ENCODE measurements at places on chromosomes 1 and 21. TPM values are rescaled to one million over a fixed set of nuclear protein-coding genes. Genes with fewer than 3 reads are reported as not detected.

Gene ESPN
- total RNA-seq = 173 TPM

Gene RAP1GAP
- total RNA-seq = 14.1 TPM

Gene ACTL8
- not detected for total RNA-seq

GRCh38 chr1:1430114-1430982 is 5.1 kb upstream of the VWA1 start:
- DNase-seq = no peak

DNA sequence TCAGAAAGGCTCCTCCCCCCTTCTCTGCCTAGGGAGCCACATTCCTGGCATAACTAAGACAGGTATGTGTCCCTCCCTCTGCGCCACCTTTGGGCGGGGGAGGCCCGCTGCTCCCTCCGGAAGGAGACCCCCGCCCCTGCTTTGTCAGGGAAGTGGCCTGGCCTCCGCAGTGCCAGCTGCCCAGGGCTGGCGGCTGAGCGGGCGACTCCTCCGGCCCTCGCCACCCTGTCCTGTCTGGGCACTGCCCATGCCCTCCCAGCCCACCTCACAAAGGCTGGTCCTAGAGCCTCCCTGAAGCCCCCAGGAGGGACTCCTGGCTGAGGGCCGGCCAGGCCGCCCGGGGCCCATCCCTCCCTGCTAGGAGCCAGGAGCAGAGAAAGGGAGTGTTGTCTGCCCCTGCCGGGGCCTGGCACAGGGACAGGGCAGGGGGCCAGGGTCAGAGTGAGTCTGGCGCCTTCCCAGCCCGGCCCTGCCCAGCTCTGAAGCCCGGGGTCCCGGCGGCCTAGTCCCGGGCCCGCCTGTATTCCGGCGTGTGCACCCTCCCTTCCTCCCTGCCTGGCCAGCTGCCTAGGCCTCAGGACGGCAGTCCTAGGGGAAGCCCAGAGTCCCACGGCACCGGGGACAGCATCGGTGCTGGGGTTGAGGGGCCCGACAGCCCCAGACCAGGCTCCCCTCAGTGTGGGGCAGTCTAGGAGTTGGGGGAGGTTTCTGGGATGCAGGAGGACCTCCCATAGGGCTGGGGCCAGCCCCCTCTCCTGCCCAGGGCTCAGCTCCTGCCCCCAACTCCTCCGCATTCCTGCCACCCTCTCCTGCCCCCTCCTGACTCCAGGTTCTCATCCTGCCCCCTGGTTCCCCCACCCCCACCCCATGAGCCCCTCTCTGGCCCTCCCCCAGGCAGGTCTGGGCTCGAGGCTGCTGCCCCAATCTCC is 5.1 kb downstream of the AGRN start:
- no peak for DNase-seq

DNA sequence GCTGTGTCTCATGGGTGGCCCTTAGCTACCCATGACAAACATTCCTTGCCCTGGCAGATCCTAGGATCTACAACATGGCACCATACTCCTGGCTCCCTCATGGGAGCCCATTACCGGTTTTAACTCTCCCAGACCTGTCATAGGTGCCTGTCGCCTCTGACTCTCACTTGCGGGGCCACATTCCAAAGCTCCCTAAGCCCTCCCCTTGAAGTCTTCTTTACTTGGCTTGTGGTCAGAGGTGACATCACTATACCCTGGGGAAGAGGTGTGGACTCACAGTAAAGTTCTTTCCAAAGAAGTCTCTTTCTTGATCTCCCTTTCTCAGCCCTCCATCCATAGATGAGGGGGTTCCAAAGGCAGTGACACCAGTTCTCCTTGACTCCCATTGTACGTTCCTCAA is 5.4 kb upstream of the SLAMF9 start:
- no peak for DNase-seq

DNA sequence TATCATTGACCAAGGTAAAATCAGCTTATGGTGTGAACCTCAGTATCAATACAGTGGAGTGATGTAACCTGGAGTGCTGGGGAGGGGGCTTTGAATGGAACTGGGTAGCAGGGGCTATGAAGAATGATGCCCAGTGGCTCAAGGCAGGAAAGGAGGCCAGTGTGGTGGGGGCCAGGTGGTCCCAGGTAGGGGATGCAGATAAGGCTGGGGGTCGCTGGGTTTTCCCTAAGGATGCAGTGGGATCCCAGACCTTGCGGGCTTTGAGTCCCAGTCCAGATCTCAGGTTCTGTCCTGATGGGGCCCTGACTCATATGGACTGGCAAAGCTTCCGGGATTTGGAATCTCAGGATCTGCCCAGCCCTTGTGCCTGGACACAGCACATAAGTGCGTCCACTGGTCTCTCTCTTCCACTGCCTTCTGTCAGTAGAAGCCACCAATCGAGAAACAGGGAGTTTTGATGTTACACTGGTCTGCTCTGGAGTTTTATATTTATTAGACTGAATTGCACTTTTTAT is 52.0 kb downstream of the S100B start:
- no peak for DNase-seq

DNA sequence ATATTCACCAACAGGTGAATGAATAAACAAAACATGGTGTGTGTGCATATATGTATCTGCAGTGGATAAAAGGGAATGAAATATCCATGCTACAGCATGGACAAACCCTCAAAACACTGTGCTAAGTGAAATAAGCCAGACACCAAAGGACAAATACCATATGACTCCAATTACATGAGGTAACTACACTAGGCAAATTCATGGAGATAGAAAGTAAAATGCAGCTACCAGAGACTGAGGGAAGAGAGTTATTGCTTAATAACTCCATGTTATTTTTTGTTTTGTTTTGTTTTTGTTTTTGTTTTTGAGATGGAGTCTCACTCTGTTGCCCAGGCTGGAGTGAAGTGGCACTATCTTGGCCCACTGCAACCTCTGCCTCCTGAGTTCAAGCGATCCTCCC is 2.4 kb downstream of the ITLN1 start:
- DNase-seq = no peak

- DNase-seq = no peak
These were observed 226.5 kb downstream of the SDCCAG8 start for GRCh38 chr1:243482141-243483022.

DNA sequence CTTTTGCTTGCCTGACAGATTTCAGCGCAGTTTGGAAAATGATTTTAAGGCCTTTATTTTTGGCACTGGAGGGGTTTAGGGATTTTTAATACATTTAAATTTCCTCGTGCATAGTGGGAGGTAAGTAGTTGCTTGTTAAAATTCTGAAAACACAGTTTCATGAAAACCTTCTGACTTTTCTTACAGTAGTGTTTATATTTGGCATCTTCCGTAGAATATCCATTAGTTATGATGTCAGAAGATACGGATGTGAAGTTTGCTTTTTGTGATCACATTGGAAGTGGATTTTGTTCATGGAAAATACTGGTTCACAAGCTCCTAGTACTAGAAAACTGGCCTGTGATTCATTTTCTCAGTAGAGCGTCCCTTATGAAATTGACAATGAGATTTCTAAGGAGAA is 1.3 kb downstream of the RABGAP1L start:
- DNase-seq = no peak

DNA sequence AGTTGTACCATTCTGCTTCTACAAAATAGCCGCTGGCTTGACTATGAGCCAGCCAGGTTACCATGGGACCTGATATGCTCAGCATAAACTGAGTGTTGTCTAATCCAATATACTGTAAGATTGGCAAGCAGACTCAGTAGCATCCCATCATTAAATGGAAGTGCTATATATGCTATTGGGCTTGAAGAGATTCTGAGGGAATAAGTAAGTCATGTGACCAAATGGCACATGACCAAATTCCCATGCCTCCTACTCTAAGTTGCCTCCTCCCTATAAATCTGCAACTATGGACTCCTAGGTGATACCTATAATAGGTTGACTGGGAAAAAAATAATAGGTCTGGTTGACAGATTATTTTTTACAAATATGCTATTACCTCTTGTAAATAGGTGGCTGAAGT is 698.6 kb downstream of the BRINP3 start:
- DNase-seq = no peak

- DNase-seq = no peak
These were observed 42.5 kb downstream of the RYR2 start for GRCh38 chr1:237084341-237085077.
